ENCODE measurements at places on chromosomes 2 and 18. TPM values are rescaled to one million over a fixed set of nuclear protein-coding genes. Genes with fewer than 3 reads are reported as not detected.

DNA sequence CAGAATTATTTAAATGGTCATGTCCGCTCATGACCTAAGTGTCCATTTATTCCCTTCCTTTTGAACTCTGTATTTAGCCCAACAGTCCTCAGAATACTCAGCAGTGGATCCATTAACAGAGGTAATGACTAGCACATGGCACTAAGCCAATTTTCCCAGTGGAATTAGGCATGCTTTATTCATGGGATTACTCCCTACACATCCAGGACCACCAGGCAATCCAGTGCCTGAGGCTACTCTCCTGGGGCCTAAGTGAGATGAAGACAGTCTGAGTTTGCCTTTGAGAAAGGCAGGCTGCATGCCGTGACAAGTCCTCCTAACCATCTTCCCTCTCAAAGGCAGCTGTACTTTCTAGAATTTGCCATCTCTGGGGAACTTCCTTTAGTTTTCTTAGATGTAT, 128.6 kb downstream of the SPOPL start:
- H3K4me3 ChIP-seq: no peak overlapping the region
- no peak overlapping the region for H3K27ac ChIP-seq
- no peak for DNase-seq
- no peaks in the 10 kb centered on the region for H3K36me3 ChIP-seq

Gene LINC00305
- total RNA-seq: not detected

DNA sequence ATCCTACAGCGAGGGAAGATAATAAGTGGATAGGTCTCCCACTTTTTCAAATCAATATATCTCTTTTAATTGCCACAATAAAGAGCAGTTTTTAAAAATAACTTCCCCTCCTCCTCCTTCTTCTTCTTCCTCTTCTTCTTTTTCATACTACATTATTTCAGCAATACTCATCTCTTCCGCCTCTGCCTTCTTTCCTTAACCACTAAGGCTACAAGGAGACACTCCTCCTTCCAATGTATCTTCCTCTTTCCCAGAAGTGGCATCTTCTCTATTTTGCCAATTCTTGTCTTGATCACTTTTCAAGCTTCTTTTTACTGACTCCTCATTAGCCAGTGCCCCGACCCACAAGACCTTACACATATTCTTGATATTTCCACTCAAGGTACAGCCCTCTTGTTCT, 546.6 kb upstream of the CHAC2 start:
- H3K4me3 ChIP-seq: no peak overlapping the region
- DNase-seq: no peak
- peaks cover 2% of the 10 kb centered on the region for H3K36me3 ChIP-seq
- no peaks in the 10 kb centered on the region for H3K27me3 ChIP-seq
- no peak overlapping the region for H3K27ac ChIP-seq

GRCh38 chr2:201344663-201345366, 12.3 kb downstream of the FLACC1 start:
- no peaks in the 10 kb centered on the region for H3K27me3 ChIP-seq
- no peak for DNase-seq
- H3K4me1 ChIP-seq: peaks cover 4% of the 10 kb centered on the region
- no peak overlapping the region for H3K4me3 ChIP-seq

DNA sequence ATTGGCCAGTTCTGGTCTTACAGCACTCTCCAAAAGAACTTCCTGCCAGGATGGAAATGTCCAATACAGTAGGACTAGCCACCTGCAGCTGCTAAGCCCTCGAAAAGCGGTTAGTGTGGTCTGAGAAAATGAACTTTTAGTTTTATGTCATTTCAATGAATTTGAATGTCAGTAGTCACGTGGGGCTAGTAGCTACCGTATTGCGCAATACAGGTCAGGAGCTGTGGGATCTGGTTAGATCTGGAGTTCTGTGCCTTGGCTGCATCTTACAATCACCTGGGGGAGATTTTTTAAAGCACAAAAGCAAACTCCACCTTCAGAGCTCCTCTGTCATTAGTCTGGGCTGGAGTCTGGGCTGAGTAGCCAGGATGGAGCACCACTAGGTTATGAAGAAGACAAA, 35.9 kb downstream of the C1QL2 start:
- DNase-seq: no peak
- H3K4me1 ChIP-seq: peaks cover 2% of the 10 kb centered on the region
- peaks cover 64% of the 10 kb centered on the region for H3K27me3 ChIP-seq
- H3K4me3 ChIP-seq: no peak overlapping the region
- H3K36me3 ChIP-seq: no peaks in the 10 kb centered on the region

- peaks cover 60% of the 10 kb centered on the region for H3K27me3 ChIP-seq
- no peak overlapping the region for H3K27ac ChIP-seq
- no peak for DNase-seq
- peaks cover 4% of the 10 kb centered on the region for H3K4me1 ChIP-seq
- H3K4me3 ChIP-seq: no peak overlapping the region
- H3K36me3 ChIP-seq: peaks cover 2% of the 10 kb centered on the region
Observed at GRCh38 chr2:109229094-109229675, 100.2 kb downstream of the SH3RF3 start.

- peaks cover 9% of the 10 kb centered on the region for H3K27me3 ChIP-seq
- H3K36me3 ChIP-seq: peaks cover 3% of the 10 kb centered on the region
- no peak overlapping the region for H3K4me3 ChIP-seq
Observed at GRCh38 chr2:85675866-85676548, 8.0 kb upstream of the SFTPB start.

- H3K27ac ChIP-seq: no peak overlapping the region
- no peaks in the 10 kb centered on the region for H3K36me3 ChIP-seq
- no peaks in the 10 kb centered on the region for H3K4me1 ChIP-seq
Observed at GRCh38 chr2:238116298-238117198, 16.4 kb downstream of the ESPNL start.

- H3K4me3 ChIP-seq: no peak overlapping the region
- H3K27me3 ChIP-seq: no peaks in the 10 kb centered on the region
- H3K36me3 ChIP-seq: no peaks in the 10 kb centered on the region
- no peak overlapping the region for H3K27ac ChIP-seq
- no peaks in the 10 kb centered on the region for H3K4me1 ChIP-seq
Observed at GRCh38 chr2:165772183-165772582, 21.9 kb downstream of the GALNT3 start.

GRCh38 chr18:6938003-6938402, 179.6 kb downstream of the LAMA1 start:
- no peak overlapping the region for H3K4me3 ChIP-seq
- no peaks in the 10 kb centered on the region for H3K27me3 ChIP-seq
- H3K36me3 ChIP-seq: no peaks in the 10 kb centered on the region
- no peak for DNase-seq
- H3K4me1 ChIP-seq: no peaks in the 10 kb centered on the region
- H3K27ac ChIP-seq: no peak overlapping the region

Gene SMC6
- 14.1 TPM for total RNA-seq
